ENCODE measurements at places on chromosomes 4 and X.
A peak's percentile ranks its signal among the peaks of the same experiment; 100 is the strongest.

DNA sequence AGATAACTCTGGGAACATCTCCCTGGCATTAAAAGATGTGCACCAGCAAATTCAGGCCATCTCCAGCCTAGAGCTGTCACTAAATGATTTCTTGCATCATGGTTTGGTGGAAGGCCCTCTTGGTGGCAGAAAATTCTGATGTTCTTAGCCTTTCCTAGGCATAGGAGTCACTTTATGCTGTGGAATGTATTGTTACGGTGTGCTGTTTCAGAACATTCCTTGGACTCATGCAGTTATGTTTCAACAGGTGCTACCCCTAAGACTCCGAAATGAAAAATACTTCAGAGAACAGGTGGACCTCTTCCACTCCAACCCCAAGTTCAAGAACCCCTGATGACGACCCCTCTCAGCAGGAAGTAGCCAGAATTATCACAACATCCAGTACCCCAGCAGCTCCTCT lies 20.3 kb upstream of the PAPSS1 start:
- no peak for DNase-seq

- peak; percentile 78 for DNase-seq
Measured at GRCh38 chrX:13816643-13817627, at the start of gene GPM6B. Gene GPM6B, minus strand, starts transcription at chrX:13817093. Its CDS starts 189 bp downstream, at chrX:13816904.

DNA sequence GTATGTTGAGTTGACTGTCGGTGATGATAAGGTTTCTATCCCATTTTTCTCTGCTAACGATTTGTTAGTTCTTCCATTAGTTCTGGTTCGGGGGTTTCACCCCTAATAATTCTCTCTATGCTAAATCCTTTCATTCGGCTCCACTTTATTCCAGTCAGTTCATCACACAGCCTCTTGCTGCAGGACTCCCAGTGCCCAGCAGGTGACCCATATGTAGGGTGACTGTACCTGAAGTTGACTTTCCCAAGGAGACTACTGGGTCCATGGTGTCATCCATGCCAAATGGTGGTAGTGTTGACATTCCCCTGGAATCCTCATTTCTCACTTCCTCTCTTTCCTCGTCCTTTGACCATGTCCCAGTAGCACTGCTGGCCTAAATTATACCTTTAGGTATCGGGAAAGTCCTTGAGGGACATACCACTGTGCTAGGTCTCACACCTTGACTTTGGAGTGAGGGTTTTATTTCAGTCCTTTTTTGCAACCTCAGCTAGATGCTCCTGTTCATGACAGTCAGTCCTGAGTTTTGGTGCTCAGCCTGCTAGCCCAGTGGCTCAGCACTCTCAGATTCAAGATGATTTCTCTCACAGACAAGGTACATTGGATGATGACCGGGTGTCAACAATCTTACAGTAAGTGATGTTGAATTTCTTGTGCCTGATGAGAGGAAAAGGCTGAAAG lies 105.1 kb upstream of the ARHGAP24 start:
- no peak for DNase-seq

DNA sequence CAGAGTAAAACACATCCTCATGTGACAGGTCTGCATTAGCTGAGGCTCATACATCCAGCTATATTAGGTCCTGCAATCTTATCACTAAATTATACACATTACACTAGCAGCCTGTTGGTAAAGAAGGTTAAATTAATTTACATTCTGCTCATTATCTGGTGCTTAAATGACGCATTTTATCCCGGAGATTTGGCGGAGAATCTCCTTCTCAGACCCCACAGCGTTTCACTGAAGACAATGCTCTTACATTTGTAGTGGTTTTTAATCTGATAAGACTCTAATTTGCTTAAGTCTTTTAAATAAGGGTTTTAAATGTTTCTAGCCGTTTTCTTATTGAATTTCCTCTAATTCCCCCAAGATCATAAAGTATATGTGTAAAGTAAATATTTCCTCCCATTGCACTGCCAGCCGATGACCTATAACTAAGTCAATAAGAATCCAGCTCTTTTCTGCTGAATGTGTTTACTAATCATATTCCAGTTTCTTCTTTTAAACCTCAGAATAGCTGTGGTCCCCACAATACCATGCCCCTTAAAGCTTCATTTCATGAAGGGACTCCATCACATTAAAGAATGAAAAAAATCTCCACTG lies 2.1 kb upstream of the PITX2 start:
- DNase-seq = no peak

DNA sequence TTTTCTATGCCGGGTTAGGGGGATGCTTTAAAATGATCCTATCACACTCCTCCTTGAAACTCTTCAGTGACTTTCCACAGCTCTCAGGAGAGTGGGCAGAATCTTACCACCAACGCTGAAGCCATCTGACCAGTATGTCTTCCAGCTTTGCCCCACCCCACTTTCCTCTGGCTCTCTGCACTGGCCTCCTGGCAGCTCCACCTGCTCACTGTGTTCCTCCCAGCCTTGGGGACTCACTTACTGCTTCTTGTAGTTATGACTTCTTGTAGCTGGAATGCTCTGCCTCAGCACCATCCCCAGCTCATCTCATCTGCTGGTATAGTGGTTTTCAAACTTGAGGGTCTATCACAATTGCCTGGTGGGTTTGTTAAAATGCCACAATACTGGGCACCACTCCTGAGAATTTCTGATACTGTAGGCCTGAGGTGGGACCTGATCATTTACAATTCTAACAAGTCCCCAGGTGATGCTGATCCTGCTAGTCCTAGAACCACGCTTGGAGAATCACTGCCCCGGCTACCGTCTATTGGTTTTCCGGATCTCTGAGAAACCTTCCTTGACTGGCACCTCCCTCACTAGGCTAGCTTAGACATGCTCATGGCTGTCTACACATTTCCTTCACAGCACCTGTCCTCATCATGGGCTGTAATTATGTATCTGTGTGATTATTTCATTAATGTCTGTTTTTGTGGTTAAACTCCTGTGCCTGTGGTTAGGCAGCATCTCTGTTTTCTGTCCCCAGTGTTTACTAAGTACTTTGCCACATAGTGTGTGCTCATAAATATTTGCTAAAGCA lies 152.2 kb downstream of the MGST2 start:
- peak; percentile 71 for DNase-seq

DNA sequence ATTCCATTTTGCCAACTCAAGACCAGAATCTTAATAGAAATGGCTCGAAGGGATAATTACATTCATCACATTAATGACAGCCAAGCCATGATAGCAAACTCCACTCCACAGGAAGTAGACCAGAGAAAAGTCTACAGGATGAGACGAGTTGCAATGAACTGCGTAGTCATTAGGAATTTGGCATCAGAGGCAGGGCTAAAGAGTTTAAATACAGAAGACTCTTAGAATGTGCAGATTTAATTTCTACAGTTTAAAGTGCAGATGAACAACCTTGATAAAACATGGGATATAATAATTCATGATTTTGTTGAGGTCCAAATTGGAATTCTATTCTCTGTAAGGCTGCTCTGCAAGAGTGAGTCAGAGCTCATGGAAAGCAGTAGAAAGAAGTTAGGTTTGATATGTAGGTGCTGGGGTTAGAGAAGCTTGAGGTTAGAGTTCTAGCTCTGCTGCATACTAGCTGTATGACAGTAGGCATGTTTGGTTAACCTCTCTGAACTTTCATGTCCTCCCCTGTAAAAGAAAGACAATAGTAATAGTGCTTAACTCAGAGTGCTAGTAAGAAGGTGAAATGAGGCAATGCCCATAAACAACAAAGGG lies 32.2 kb downstream of the LNX1 start:
- DNase-seq = no peak

- no peak for DNase-seq
Measured at GRCh38 chrX:41313419-41313818, 20.5 kb upstream of the DDX3X start.

Data from cerebellar cortex (tissue), 1 donor.